ENCODE measurements at places on chromosomes 2 and 18. TPM values are rescaled to one million over a fixed set of nuclear protein-coding genes. Genes with fewer than 3 reads are reported as not detected.

DNA sequence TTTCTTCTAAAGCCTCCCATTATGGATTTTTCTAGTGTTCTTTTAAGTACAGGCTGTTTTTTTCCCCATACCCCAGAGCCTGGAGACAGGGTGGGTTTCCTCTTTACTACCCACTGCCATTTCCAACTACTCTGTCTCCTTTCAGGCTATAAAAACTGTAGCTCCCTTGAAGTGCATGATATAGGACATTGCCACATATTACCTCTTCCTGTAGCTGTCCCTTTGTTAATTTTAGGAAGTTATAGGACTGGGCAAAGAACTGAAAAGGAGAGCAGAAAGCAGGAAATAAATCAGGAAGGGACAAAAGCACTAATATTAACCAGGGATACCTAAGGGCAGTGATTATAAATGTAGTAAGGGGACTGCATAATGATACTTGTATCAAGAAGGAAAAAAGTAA lies 54.1 kb downstream of the VIL1 start:
- no peak for DNase-seq

- no peak for DNase-seq
Observed at GRCh38 chr18:65786474-65786873, 35.7 kb downstream of the CDH7 start.

- peak; percentile 71 for DNase-seq
Observed at GRCh38 chr2:24123195-24123921, at the start of the genes FAM228B and PFN4. Gene FAM228B (plus strand): TSS chr2:24123469. CDS start chr2:24124362, 893 bp downstream. Gene PFN4 (minus strand): TSS chr2:24123334. CDS start chr2:24122535, 799 bp downstream.

The RAB27B gene
- total RNA-seq: 0.44 TPM

DNA sequence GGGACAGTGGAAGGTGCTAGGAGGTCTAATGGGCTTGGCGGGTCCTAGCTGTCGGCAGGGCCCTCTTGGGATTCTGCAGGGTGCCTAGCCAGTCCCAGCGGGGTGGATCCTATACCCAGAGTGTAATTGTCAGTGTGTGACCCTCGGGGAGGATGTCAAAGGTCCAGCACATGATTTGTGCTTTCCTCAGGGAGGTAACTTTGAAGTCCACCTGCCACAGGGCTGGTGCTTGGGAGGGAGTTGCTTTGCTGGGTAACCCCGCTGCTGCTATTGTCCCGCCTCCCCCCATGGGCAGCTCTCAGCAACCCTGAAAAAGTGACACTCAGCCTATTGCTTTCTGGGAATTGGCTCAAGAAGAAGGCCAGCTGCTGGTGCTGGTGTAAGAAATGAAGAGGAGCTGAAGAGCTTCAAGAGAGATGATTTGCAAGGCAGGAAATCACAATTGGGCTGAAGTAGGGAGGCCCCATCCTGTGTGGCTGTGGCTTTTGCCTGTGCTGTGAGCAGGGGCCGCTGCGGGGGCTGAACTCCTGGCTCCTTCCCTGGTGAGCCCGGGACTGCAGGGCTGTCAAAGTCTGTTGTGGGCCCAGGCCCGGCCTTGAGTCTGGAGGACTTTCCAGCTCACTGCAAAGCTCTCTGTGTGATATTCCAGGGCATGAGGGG lies 36.4 kb downstream of the EMILIN2 start:
- DNase-seq: no peak

The ACVR1C gene
- total RNA-seq: 0.09 TPM

- no peak for DNase-seq
Observed at GRCh38 chr2:184206045-184206444, 392.3 kb upstream of the ZNF804A start.

The GPR35 gene
- total RNA-seq: 1.7 TPM

- no peak for DNase-seq
Observed at GRCh38 chr18:57576316-57576715, 10.2 kb downstream of the FECH start.

GRCh38 chr2:27752551-27753237 lies 18.8 kb upstream of the MRPL33 start:
- DNase-seq: no peak

The HMSD gene
- 10.0 TPM for total RNA-seq

DNA sequence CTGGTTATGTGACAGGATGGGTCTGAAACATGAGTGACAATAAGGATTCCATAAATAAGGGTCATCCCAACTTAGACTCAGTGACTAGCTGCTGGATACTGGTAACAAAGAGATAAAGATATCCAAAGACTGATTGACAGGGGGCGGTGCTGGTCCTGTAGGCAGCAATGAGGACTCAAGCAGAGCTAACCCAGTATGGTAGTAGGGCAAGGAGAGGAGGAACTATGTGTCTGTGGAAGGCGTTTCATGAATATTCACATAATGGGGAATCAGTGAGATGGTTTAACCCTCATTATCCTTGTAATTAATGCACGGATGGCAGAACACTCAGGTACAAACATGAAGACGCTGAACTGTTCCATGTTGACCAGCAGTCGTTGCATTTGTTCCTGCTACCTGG lies 102.5 kb upstream of the EML6 start:
- no peak for DNase-seq
